ENCODE measurements at places on chromosomes 6 and 20.

- no peak for DNase-seq
These were observed 81.5 kb downstream of the CEBPB start for GRCh38 chr20:50272030-50272723.

DNA sequence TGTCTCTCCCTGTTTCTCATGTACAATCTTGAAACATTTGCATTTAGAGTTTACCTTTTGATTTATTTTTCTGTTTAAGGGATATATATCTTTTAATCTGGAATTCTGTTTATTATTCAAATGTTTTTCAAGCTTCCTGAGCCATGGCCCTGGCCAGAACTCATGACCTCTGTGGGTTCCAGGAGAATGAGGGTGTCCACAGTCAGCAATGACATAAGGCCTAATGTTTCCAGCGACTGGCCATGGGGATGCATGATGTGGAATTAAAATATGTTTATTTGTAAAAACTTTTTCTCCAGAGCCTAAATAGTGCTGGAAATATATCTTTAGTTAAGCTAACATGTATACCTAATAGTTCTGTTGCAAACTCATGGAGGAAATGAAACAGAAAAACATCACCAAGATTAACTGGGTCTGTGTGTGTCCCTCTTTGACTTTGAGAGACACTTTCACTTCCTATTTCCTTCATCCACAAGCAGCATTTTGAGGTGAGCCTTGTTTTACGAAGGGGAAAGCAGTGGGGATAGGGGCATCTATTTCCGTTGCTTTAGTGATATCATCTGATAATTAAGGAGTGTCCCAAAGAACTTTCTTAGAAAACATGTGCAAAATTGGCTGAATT lies 87.6 kb downstream of the SMOC2 start:
- no peak for DNase-seq

- DNase-seq: no peak
These were observed at the start of gene PLEKHG1 for GRCh38 chr6:150599199-150600009. Gene PLEKHG1, plus strand, starts transcription at chr6:150599885. Its CDS starts 133,797 bp downstream, at chr6:150733682.

DNA sequence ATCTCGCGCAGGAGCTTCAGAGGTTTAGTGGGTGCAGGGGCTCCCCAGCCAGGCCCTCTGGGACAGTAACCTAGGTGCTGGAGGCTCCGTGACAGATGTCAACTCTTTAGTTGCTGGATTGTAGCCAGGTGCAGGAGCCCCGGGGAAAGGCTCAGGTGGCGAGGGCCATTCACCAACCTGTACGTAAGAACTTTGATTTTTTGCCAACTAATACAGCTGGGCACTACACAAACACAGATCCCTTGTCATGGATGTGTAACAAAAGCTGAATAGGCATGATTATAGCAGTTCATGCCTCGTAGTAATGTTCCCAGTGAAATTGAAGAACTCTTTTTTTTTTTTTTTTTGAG lies 82.6 kb downstream of the CDC5L start:
- no peak for DNase-seq

DNA sequence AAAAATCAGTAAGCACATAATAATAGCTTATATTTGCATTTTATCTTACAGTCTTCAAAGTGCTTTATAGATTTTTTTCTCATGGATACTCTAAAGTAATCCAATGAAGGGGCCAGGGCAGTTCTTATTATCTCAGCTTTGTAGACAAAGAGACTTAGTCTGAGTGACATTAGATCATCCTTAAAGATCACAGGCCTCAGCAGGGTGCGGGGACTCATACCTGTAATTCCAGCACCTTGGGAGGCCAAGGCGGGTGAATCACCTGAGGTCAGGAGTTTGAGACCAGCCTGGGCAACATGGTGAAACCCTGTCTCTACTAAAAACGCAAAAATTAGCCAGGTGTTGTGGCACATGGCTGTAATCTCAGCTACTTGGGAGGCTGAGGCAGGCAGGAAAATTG lies 14.5 kb downstream of the FERMT1 start:
- no peak for DNase-seq

GRCh38 chr20:48277266-48277665 lies 492.0 kb upstream of the SULF2 start:
- DNase-seq: no peak

GRCh38 chr6:24549158-24549557 lies 54.4 kb downstream of the ALDH5A1 start:
- no peak for DNase-seq

DNA sequence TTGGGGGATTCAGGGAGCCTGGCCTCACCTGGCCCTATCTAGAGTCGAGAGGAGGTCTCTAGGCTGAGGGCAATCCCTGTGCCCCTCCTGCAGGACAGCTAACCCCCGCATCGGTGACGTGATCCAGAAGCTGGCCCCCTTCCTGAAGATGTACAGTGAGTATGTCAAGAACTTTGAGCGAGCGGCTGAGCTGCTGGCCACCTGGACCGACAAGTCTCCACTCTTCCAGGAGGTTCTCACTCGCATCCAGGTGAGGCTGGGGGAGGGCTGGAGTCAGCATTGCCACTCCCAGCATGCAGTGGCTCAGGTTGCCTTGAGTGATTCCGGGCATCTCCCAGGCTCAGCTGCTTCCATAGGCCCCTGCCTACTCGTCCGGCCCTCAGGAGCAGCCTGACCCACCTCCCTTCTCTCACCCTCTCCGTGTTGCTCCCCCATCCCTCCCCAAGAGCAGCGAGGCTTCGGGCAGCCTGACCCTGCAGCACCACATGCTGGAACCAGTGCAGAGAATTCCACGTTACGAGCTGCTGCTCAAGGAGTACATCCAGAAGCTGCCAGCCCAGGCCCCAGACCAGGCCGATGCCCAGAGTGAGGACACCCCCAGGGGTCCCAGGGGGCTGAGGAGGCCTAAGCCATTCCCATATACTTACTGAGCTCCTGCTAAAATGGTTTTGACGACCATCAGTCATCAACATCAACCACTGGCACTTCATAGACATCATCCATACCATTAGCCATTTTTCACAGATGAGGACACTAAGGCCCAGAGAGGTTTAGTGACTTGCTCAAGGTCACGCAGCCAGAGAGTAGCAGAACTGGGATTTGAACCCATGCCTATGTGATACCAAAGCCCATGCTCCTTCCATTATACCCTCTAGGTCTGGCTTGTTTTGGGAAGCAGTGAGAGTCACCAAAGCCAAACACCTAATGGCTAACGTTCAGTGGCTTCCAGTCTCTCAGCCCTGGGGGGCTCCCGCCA lies 8.3 kb downstream of the FGD2 start:
- DNase-seq: no peak

DNA sequence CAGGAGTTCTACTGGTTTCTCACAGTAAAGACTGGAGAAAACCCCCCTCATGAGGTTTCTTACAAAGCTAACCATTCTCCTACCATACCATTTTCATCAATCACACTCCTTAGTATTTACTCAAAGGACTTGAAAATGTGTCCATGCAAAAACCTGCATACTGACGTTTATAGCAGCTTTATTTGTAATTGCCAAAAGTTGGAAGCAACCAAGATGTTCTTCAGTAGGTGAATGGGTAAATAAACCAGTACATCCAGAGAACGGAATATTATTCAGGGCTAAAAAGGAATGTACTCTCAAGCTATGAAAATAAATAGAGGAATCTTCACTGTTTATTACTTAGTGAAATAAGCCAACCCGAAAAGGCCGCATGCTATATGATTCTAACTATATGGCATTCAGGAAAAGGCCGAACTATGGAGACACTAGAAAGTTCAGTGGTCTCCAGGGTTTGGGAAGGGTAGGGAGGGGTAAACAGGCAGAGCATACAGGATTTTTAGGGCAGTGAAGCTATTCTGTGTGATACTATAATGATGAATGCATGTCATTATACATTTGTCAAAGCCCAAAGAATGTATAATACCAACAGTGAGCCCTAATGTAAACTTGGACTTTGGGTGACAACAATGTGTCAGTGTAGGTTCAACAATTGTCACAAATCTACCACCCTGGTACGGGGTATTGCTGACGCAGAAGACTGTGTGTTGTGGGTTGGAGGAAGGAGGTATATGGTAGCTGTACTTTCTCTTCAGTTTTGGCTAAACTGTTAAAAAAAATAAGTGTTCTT lies 50.6 kb downstream of the SNX5 start:
- no peak for DNase-seq

GRCh38 chr6:163398115-163398514 lies 16.4 kb upstream of the QKI start:
- DNase-seq: no peak

DNA sequence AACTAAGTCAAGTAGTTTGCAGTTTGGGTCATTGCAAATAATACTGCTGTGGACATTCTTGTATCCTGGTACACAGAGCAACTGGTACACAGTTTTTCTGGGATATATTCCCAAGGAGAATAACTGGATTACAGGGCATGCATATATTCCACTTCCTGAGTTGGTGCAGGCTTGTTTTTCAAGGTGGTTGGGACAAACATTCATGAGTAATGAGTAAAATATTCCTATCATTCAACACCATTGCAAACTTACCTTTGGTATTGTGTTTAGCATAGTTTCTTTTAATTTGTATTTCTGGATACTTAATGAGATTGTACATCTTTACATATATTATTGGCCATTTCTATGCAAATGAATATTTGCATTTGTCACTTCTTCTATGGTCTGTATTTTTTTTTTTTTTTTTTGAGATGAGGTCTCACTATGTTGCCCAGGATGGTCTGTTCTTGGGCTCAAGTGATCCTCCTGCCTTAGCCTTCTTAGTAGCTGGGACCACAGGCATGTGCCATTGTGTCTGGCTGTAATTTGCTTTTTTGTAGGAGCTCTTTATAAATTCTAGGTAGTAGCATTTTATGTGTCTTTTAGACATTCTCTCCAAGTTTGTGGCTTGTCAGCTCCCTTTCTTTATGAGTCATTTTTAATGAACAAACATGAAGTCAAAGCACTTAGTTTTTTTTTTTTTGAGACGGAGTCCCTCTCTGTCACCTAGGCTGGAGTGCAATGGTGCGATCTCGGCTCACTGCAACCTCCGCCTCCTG lies 158.7 kb downstream of the SOX4 start:
- no peak for DNase-seq

- no peak for DNase-seq
These were observed 139.6 kb downstream of the AIG1 start for GRCh38 chr6:143200167-143200770.

GRCh38 chr6:110681543-110682459 lies 133.5 kb downstream of the CDK19 start:
- no peak for DNase-seq

GRCh38 chr6:27605401-27606342 lies 132.8 kb upstream of the ZNF184 start:
- DNase-seq: no peak

- no peak for DNase-seq
These were observed 133.4 kb upstream of the CDH4 start for GRCh38 chr20:61118429-61119224.

DNA sequence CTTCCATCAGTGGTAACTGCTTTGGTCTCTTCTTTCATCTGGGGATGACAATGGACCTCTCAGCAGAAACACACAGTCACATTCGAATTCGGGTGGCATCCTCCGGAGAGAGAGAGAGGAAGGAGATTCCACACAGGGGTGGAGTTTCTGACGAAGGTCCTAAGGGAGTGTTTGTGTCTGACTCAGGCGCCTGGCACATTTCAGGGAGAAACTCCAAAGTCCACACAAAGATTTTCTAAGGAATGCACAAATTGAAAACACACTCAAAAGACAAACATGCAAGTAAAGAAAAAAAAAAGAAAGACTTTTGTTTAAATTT lies 6.1 kb downstream of the EDN1 start:
- DNase-seq: no peak

DNA sequence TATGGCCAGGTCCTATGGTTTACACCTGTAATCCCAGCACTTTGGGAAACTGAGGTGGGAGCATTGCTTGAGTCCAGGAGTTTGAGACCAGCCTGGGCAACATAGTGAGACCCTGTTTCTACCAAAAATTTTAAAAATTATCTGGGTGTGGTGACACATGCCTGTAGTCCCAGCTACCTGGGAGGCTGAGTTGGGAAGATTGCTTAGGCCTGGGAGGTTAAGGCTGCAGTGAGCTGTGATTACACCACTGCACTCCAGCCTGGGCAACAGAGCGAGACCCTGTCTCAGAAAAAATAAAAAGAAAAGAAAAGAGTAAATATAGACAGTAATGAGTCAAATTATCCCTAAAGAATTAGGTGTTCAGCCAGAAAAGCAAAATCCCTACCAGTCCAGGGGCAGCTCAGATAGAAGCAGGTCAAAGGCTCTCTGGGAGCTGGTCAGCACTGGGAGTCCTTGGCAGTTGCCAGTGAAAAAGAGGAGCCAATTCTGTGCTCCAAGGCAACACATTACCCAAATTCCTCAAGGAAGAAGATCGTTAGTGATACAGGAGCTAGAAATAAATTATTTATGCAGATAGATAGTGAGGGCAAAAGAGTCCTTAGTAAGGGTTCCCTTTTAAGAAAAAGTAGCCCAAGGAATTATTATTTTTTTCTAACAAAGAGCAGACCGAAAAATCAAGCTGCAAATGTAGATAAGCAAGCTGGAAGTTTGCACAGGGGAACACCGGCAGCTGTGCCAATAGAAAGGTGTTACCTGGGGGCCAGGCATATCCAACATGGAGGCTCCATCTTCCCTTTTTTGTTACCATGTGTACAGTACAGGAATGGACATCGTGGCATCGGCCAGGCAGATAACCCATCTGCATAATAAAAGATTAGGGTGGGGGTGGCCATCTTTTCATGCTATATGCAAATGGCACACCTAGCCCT lies 31.4 kb upstream of the SEC63 start:
- DNase-seq: no peak

DNA sequence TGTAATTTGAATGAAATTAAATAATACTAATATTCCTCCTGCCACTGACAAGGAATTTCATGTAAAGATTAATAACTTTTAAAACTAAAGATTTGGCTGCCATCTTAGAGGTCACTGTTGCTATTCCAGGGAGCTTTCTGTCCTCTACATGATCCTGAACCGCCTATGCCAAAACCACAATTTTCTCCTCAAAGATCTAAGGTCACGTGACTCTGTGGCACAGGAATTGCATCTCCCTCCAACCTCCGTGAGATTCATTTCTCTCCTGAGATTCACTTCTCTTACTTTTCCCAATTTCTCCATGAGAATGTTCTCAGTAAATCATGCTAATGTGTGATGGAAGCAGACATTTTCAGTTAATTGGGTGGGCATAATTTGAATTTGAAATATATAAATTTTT lies 379.6 kb upstream of the TSHZ2 start:
- no peak for DNase-seq

DNA sequence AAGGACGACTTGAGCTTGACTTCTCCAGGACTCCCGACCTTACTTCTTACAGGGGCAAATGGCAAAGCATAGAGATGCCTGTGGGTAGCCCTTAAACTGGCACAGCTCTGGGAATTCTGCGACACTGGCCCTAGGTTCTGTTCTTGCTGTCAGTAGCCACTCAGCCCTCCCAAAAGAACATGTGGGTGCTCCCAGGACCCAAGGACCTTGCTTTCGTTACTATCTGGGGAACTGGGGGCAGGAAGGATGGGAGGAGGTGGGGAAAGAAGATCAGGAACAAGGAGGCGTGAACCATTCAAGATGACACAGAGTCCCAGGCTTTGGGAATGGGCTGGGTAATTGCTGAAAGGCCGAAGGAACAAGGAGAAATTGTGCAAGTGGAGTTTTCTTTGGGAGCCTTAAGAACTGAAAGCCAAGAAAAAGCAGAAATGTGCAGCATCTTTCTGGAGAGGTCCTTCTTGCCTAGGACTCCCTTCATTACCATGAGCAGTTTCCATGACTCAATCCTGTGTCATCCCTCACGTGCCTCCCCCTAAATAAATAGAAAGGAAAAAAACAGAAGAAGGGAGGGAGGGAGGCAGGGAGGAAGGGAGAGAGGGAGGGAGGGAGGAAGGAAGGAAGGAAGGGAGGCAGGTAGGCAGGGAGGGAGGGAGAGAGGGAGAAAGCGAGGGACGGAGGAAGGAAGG lies 284.6 kb upstream of the FOXQ1 start:
- no peak for DNase-seq

- DNase-seq: no peak
These were observed 33.1 kb upstream of the UBR2 start for GRCh38 chr6:42530751-42531150.

- no peak for DNase-seq
These were observed 81.7 kb downstream of the FAM217A start for GRCh38 chr6:3997177-3997770.

All from GF-D8 (cell line).